ENCODE measurements at places on chromosomes 13 and 19. TPM values are rescaled to one million over a fixed set of nuclear protein-coding genes. Genes with fewer than 3 reads are reported as not detected.

The CDX2 gene
- total RNA-seq: not detected

The GPR12 gene
- total RNA-seq: not detected

- peaks cover 28% of the 10 kb centered on the region for H3K4me1 ChIP-seq
- H3K36me3 ChIP-seq: peaks cover 6% of the 10 kb centered on the region
- H3K27me3 ChIP-seq: peaks cover 34% of the 10 kb centered on the region
- no peak overlapping the region for H3K27ac ChIP-seq
- DNase-seq: peak; percentile 83
These were observed 3.7 kb downstream of the KCNC3 start for GRCh38 chr19:50325310-50326100.

GRCh38 chr19:48661711-48662090, 11.1 kb downstream of the NTN5 start:
- H3K27me3 ChIP-seq: peaks cover 5% of the 10 kb centered on the region
- no peak overlapping the region for H3K4me3 ChIP-seq
- H3K36me3 ChIP-seq: no peaks in the 10 kb centered on the region
- H3K4me1 ChIP-seq: peaks cover 10% of the 10 kb centered on the region
- no peak for DNase-seq

Data from activated CD8-positive, alpha-beta memory T cell treated with anti-CD3 and anti-CD28 coated beads, Interleukin-2, amount 10 ng/mL, durations not matched to agents 7 days and 5 days (primary cell).